ENCODE measurements at places on chromosomes 2 and 18.

GRCh38 chr2:117058366-117058765 lies 756.1 kb upstream of the DDX18 start:
- DNase-seq, result no peak

DNA sequence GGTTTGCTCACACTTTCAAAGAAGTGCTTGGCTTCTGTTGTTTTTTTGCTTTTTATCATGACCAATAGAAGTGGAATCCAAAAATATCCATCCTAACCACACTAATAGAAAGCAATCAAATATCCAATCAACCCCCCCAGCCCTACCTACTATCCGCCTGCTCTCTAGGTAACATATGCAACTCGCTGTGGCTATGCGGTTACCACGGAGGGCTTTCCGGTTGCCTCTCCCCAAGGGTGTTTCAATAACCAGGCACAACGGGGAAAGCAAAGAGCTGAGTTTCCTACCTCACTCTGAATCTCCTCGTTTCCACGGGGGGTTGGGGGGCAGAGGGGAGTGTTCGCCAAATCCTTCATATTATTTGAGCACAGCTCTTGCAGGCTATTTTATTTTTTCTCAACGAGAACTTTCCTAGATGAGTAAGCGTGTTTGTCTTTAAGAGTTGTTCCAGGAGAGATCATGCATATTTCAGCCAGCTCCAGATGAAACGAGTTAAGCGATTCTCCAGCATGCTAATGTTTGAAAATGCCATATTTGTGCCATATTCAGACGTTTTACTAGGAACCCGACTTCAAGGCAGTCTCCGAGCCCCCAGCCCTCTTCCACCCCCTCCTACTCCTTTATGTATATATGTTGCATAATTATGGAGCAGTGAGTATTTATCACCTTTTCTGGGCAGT lies 30.3 kb downstream of the PAX3 start:
- DNase-seq, result no peak

DNA sequence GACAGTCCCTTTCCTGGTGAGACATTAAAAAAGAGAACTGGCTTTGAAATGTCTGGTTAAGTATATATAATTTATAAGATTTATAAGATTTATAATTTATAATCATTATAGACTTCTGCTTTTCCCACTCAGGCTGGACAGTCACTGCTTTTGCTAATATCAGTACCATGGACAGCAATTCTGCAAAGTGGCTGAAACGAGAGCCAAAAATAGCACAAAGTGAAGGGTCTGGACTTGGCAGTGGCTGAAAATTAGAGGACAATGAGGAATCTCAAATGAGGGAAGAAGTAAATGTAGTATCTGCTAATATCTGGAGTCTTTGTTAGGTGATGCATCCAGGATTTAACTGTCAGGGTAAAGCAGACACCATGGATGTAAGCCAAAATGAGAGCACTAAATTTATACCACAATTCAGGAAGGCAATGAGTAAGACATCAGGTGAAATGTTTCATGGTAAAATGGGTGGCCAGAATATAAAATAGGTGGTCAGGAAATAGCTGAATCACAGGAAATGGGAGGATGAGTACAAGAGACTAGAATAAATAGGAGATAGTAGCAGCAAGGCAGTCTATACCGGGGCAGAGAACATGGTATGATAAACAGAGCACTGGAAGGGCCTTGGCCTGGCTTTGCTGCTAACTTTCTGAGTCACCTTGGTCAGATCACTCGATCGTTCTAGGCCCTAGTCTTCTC lies 39.6 kb upstream of the BOD1L2 start:
- DNase-seq, result no peak

- no peak for DNase-seq
Measured at GRCh38 chr2:42050010-42050702, 2.3 kb downstream of the PKDCC start.

- no peak for DNase-seq
Measured at GRCh38 chr2:3594493-3595281, at the start of gene COLEC11. COLEC11 (plus strand) TSS chr2:3595112; CDS start chr2:3604341, 9,229 bp downstream.

DNA sequence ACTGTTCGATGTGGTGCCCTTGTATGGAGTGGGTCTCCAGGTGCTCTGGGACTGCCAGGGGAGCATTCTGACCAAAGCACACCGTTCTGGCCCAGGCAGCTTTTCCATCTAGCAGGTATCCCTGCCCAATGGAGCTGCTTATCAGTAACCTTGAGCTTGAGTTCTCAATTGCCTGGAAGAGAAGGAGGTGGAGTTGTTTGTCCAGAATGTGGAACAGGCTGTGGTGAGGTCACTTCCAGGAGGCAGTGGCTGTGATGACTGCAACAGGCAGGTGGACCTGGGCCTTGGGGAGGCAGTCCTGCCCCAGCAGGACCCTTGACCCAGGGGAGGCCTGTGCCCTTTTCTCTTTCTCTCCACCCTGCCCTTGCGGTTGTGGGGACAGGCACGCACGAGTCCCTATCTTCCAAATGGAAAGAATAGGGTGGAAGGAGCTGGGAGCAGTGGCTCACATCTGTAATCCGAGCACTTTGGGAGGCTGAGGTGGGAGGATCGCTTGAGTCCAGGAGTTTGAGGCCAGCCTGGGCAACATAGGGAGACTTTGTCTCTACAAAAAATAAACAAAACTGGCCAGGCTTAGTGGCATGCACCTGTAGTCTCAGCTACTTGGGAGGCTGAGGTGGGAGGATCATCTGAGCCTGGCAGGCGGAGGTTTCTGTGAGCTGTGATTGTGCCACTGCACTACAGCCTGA lies 66.2 kb upstream of the MCFD2 start:
- no peak for DNase-seq

GRCh38 chr2:101251844-101252407 lies 760 bp upstream of the CNOT11 start:
- DNase-seq, result no peak

All from activated naive CD4-positive, alpha-beta T cell treated with Interleukin-2 at 50 U/mL for 16 hours (primary cell).